Omental fat pad (tissue), 4 donors: ENCODE measurements at places on chromosomes 2 and 18. TPM values are rescaled to one million over a fixed set of nuclear protein-coding genes. Genes with fewer than 3 reads are reported as not detected.

GRCh38 chr2:157895531-157895930, 19.4 kb upstream of the ACVR1 start:
- no peak for DNase-seq

DNA sequence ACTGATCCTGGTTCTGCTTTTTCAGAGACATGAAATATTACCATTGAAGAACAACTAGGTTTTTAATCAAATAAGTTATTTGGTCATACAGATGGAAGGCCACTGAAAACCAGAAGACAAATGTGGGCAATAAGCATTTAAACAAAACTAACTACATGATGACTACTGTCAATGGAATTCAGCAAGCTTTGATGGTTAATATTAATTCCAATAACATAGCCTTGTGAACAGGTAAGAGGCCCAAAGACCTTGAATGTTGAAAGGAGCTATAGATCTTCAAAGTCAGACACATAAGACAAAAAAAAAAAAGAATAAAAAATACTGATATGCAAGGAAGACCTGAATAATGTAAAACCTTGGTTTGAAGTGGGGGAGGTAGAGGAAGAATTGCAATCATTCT, 1955.6 kb upstream of the CELF4 start:
- DNase-seq = no peak

DNA sequence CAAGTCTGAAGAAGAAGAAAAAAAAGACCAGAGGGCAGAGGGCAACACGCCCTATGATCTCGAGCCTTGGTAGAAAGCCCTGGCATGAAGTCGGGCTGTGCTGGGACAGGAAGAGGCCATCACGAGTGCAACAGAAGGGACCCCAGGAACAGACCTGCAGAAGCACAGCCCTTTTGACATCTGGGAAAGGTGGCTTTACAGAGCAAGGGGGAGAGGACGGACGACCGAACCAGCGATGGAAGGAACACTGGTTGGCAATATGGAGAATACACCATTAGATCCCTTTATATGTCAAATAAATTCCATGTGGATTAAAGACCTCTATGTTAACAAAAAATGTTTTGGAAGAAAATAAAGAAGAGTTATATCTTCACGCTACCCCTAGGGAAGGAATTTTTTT, 10.7 kb downstream of the KIF1A start:
- DNase-seq = no peak

- DNase-seq = no peak
These were observed 11.9 kb upstream of the AGFG1 start for GRCh38 chr2:227460070-227460485.

DNA sequence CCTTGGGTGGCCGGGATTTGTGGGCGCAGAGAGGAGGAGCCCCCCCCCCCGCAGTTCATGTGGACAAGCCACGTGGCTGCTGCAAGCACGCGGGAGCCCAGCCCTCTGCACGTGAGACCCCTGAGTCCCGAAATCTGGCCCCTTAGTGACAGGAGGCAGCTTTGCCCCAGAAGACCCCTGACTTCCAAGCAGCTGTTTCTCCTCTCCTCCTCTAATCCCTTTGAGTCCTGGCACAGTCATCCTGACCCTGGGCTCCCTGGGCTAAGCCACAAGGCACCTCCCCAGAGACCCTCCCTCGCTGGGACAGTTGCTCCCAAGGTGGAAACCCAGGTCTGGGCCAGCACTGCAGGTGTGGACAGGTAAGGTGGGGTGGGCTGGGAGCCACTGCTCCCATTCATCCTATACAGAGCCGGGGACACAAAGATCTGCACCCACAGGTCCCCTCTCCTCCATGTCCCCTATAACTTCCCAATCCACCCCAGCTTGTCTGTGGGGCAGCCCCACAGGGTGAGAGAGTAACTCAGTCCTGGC, 923 bp downstream of the TEKT4 start:
- no peak for DNase-seq

- no peak for DNase-seq
These were observed 182.7 kb downstream of the MYO3B start for GRCh38 chr2:170360546-170361089.

- DNase-seq = no peak
These were observed 501.5 kb downstream of the NR4A2 start for GRCh38 chr2:155830817-155831579.

DNA sequence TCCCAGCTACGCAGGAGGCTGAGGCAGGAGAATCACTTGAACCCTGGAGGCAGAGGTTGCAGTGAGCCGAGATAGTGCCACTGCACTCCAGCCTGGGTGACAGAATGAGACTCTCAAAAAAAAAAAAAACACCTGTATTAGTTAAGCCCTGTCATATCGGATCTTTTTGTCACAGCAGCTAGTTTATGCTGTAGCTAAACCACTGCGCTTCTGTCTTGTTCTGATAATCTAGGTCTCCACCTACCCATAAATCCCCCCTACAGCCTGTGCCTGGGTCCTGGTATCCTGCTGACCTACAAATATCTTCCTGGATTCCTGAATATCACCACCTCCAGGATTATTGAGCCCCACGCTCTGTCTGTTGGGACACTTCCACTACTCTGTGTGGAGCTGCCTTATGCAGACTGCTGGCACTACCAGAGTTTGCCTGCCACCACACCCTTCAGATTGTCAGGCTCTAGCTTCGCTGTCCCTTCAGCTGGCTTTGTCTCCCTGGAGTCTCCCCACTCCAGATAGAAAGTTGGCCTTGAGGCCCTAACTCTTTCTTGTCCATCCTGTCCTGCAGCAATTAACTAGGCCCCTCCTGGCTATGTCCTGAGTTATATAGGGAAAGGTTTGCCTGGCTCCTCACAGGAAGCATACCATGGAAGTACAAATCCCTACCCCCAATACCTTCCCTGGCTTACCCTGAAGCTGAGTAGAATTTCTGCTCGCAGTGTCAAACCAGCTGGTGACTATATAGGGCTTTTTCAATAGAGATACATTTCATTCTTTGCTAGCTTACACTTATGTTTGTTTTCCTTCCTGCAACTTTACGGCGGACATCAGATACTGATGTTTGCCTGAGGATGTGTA, 136.0 kb upstream of the SERTAD2 start:
- no peak for DNase-seq

- DNase-seq = no peak
These were observed 150.8 kb downstream of the PXDN start for GRCh38 chr2:1593371-1594122.

DNA sequence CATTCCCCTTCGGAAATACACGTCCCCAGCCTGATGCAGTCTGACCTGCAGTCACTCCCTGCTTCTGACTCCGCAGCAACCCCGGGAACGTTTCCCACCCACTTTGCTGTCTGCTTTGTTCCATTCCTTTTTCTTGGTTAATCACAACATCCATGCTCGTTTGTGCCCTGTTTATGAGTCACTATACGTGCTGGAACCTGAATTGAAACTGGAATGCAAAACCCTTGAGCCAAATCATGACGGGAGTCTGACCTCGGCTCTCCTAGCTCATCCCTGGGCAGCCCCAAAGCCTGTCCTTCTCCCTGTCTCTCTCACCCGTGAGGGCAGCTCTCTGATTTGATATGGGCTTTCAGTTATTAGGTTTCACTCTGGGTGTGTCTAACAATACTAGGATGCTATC, 57.1 kb upstream of the RNF152 start:
- no peak for DNase-seq

The TMEM185B gene
- 31.7 TPM for total RNA-seq

The CNDP1 gene
- not detected for total RNA-seq

The C2orf92 gene
- total RNA-seq = 14.4 TPM

The MYOM1 gene
- 2.6 TPM for total RNA-seq

The ASAP2 gene
- 24.2 TPM for total RNA-seq

The CNPPD1 gene
- total RNA-seq = 47.9 TPM

The SIX3 gene
- not detected for total RNA-seq
